ENCODE measurements at places on chromosomes 11 and 22. TPM values are rescaled to one million over a fixed set of nuclear protein-coding genes. Genes with fewer than 3 reads are reported as not detected.

The APOA5 gene
- total RNA-seq, result not detected

The SLC25A18 gene
- total RNA-seq, result not detected

DNA sequence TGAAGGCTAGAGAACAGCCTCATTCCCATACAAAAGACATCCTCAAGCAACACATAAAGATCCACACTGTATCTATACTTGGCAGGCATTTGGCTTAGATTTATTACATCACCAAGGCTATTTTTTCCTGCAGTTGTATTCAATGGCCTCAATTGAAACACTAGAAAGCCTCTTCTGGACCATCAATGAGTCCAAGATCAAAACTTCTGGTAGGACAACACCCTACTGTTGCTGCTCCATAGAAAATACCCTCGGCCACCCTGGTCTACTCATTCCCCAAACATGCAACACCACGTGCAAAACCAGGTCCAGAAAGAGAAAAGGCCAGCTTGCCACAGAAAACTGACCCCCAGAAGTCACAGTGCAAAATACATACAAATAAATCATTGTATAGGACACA, 56.9 kb upstream of the CADM1 start:
- no peak for DNase-seq

GRCh38 chr11:33379947-33380346, 122.8 kb downstream of the HIPK3 start:
- peak; percentile 25 for DNase-seq

The NXPE1 gene
- total RNA-seq, result not detected

- DNase-seq, result no peak
Observed at GRCh38 chr11:72233056-72233772, 8.6 kb downstream of the INPPL1 start.

GRCh38 chr22:32533265-32534111, 58.9 kb downstream of the FBXO7 start:
- no peak for DNase-seq

The CCDC157 gene
- total RNA-seq, result 5.9 TPM

DNA sequence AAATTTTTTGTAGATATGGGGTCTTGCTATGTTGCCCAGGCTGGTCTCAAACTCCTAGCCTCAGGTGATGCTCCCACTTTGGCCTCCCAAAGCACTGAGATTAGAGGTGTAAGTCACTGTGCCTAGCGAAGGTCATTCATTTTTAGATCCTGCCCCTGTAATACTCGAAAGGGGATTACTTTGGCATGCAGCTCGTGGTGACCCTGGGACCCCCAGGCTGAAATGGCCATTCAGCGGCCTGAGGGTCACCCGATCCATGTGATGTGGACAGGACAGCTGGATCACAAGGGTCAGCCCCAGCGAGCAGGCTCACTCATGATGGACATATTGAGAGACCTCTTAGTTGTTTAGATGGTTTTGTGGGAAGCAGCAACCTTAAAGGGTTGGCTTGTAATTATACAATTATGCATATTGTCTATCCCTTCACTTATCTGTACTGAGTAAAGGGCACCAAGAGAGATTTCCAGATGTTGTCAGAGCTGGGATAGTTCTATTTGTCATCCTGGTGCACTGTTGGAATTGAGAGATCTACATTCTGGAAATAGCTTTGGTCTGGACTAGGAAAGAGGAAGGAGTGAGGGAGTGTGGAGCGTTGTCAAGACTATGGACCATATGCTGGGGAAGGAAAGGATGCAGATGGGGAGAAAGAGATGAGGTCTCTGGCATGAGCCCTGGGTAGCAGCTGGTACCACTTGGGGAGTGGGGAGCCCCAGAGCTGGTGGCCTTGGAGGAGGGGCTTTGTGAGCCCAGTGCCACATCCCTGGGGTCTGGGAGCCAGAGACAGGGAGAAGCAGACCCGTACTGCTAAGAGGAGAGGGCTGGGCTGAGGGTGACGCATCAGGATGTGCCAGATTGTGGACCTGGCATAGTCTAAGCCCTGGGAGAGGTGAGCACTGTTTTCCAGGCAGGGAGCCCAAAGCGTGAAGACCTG, 15.5 kb downstream of the RHBDD3 start:
- DNase-seq, result no peak

The OR8A1 gene
- not detected for total RNA-seq

DNA sequence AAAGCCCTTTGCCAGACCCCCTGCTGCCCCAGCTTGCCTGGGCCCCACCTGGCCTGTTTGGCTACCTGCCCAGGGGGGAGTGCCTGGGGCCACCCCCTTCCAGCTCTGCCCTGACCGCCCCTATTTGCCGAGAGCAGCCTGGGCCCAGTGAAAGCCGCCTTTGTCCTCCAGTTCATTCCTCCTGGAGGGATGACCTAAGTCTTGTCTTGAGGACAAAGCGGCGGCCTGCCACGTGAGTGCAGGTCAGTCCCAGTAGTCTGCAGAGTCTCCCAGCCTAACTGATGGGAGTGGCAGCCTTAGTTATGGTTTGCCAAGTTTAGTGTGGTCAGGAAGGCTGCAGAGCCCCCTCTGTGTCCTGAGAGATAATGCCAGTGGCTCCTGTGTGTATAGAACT, 115.9 kb upstream of the CRYBB3 start:
- DNase-seq, result no peak

The CLCF1 gene
- total RNA-seq, result 0.81 TPM

DNA sequence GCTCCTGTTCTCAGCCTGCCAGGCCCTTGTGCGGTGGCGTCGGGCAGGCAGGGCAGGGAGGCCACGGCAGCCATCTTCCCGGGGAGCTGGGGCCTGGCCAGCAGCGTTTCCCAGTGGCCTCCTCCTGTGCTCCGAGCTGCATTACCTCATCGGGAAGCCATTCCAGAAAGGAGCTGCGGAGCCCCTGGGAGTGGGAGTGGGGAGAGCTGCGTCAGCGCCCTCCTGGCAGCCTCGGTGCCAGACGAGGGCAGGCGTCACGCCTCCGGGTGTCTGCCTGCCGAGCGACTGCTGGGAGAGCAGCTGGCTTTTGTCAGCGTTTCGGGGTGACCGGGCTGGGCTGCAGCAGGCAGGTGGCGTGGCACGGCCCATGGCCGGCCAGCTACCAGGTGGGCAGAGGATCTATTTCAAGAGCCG, 30.9 kb upstream of the WNT7B start:
- no peak for DNase-seq

DNA sequence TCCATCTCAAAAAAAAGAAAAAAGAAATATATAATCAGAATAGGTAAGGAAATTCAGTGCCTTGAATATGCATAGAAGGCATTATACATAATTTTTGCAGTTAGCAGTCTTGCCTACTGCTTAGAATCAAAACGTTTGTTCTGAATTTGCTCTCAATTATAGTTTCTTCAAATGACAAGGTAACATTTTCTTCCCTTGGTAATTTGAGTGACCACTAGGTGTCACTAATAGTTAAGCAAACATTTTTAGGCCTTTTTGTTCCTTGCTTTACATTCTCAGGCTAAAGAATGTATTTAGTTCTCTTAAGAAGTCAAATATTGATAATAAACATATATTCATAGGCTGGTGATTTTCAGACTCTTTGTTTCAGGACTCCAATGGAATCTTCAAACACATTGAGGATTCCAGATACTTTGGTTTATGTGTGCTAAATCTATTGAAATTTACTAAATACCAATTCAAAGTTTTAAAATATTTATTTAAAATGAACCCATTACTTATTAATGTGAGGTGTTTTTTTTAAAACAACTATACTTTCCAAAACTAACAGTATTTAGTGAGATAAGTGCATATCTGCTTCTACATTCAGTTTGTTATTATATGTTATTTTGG, 55.0 kb upstream of the DEPDC7 start:
- peak; percentile 42 for DNase-seq

DNA sequence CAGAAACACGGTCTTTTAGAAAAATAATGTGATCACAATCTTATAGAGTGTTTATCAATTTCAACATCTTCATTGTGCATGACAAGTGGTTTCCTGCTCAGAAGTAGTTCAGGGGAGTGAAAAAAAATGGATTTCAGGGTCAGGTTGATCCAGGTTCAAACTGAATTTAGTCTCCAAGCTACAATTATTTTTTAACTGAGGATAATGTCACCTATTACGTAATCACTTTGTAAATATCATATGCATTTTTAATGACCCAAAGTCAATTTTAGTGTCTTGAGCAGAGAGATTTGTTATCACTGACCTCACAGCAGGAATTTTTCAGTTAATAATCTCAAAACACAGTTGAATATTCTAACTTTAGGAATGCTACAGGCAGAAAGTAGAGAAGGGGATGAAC, 627.2 kb upstream of the LUZP2 start:
- no peak for DNase-seq

The ADAMTS8 gene
- not detected for total RNA-seq

- DNase-seq, result no peak
Observed at GRCh38 chr11:13128354-13128753, 119.2 kb downstream of the RASSF10 start.

The RAB36 gene
- 1.1 TPM for total RNA-seq

The IGLL1 gene
- total RNA-seq, result 203 TPM

- no peak for DNase-seq
Observed at GRCh38 chr11:126963603-126964363, 36.8 kb downstream of the KIRREL3 start.

- no peak for DNase-seq
Observed at GRCh38 chr11:2436521-2437031, 7.7 kb downstream of the TRPM5 start.

- DNase-seq, result no peak
Observed at GRCh38 chr22:41885116-41885515, 29.8 kb downstream of the SHISA8 start.

The PLAAT4 gene
- 52.0 TPM for total RNA-seq

GRCh38 chr11:11750017-11750878, 91.5 kb upstream of the USP47 start:
- no peak for DNase-seq

GRCh38 chr11:7449841-7450214, 35.5 kb upstream of the OLFML1 start:
- DNase-seq, result no peak

- DNase-seq, result no peak
Observed at GRCh38 chr22:24159650-24160049, 21.6 kb upstream of the SUSD2 start.

GRCh38 chr11:128687321-128687720, 6.6 kb upstream of the FLI1 start:
- no peak for DNase-seq

GRCh38 chr11:124841201-124841600, 24.0 kb upstream of the ROBO3 start:
- DNase-seq, result no peak

The MS4A6E gene
- total RNA-seq, result not detected

- no peak for DNase-seq
Observed at GRCh38 chr11:128898580-128899344, 7.6 kb downstream of the KCNJ5 start.

DNA sequence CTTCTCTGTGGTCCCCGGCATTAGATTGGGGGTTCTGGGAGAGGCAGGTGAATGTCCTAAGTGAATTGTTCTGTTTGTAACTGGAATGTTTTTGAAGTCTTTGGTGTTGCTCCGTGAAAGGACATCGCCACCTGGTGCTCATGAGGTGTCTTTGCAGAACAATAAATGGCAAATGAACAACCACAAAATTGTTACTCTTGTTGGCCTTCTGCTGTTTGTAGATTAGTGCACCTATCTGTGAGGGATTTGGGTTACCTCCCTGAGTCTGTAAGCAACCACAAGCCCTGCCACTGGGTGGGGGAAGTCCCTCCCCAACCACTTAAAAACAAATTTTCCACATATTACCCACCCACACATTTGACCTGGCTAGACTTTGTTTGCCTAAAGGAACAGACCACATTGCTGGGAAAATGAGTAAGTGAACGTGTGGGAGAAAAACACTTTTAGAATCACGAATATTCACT, 4.7 kb downstream of the MPEG1 start:
- peak; percentile 57 for DNase-seq

DNA sequence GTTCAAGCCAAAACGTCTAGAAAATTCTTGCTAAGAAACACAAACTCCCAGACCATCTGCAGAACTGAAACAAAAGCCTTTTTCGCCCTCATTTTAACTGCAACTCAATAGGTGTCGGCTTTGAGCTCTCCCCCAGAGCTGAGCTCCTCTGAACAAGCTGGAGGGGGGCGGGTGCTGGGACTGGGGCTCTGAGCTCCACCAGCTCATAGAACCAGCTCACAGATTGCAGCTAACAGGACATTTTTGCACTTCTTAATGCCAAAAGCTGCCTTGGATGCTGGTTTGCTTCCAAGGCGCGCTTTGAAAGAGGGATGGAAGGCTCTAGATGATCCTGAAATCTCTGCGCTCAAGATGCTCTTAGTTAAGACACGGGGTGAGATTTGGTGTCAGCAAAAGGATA, 6.0 kb upstream of the YWHAH start:
- DNase-seq, result no peak

DNA sequence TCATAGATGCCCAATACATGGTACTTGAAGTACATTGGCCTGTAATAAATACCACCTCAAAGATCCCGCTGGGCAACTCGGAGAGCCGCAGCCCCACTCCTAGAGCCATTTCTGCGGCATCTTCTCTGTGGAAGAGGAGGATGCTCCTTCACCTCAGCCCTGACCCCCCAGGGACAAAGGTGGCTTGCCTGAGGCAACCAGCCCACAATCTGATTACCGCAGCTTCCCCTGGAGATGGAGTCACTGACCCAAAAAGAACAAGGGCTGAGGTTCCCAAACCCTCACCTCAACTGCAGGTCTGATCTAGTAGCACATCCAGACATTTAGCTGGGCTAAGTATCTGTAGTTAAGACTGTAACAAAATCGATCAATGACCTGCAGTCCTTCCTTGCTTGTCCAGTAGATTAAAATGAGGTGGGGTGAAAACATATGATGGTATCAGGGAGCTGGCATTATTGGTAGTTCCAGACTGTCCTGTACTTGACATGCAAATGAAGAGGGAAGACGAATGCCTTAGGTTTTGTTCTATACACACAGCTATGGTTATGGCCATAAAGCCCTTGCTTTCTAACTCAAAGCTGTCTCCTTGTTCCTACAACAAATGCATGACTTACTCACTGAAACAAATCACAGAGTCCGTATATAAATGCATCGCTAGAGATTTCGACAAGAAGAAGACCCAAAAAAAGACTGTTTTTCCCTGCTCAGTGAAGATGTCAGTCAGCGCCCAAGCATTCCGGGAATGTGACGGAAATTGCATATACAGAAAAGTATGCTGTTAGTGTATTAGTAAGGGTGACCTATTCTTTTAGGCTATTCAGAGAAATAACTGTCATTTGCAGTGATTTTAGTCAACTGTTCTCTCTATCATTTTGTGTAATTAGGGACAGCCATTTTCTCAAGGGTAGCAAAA, 33.7 kb downstream of the C11orf71 start:
- DNase-seq, result no peak

Measured in hematopoietic multipotent progenitor cell (in vitro differentiated cells).